ENCODE measurements at places on chromosomes 13 and 19.

GRCh38 chr19:42148266-42148665 is 16.0 kb upstream of the POU2F2 start:
- H3K36me3 ChIP-seq, result no peaks in the 10 kb centered on the region
- no peaks in the 10 kb centered on the region for H3K4me1 ChIP-seq
- no peaks in the 10 kb centered on the region for H3K27me3 ChIP-seq
- no peak for DNase-seq
- no peak overlapping the region for H3K4me3 ChIP-seq
- no peak overlapping the region for H3K27ac ChIP-seq

GRCh38 chr13:29405401-29405800 is 190.1 kb downstream of the SLC7A1 start:
- no peak overlapping the region for H3K27ac ChIP-seq
- H3K4me3 ChIP-seq, result no peak overlapping the region
- DNase-seq, result no peak

- H3K27ac ChIP-seq, result no peak overlapping the region
- H3K4me3 ChIP-seq, result no peak overlapping the region
- H3K36me3 ChIP-seq, result no peaks in the 10 kb centered on the region
- no peaks in the 10 kb centered on the region for H3K27me3 ChIP-seq
- DNase-seq, result no peak
Observed at GRCh38 chr13:74730556-74731331, 596.5 kb upstream of the KLF12 start.

DNA sequence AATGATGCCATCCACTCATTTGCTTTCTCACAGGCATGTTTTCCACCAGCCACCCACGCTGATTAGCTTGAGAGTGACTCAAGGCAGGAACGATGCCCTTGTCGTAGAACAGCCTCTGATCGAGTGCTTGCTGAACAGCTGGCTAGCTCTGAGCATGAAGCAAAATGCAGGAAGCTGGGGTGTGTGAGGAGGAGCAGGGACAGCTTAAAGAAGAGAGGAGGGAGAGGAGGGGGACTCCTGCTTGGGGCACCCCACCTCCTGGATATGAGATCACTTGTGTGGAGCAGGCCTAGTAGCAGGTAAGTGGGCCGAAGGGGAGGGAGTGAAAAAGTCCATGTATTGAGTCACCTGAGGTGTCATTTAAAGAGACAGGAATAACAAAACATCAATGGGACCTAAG is 48.8 kb downstream of the IRS2 start:
- no peak for DNase-seq
- no peaks in the 10 kb centered on the region for H3K27me3 ChIP-seq
- no peak overlapping the region for H3K4me3 ChIP-seq

- no peaks in the 10 kb centered on the region for H3K36me3 ChIP-seq
- DNase-seq, result no peak
- H3K27me3 ChIP-seq, result no peaks in the 10 kb centered on the region
- no peak overlapping the region for H3K4me3 ChIP-seq
- peaks cover 2% of the 10 kb centered on the region for H3K4me1 ChIP-seq
Observed at GRCh38 chr19:10604460-10604980, 17.4 kb upstream of the AP1M2 start.

DNA sequence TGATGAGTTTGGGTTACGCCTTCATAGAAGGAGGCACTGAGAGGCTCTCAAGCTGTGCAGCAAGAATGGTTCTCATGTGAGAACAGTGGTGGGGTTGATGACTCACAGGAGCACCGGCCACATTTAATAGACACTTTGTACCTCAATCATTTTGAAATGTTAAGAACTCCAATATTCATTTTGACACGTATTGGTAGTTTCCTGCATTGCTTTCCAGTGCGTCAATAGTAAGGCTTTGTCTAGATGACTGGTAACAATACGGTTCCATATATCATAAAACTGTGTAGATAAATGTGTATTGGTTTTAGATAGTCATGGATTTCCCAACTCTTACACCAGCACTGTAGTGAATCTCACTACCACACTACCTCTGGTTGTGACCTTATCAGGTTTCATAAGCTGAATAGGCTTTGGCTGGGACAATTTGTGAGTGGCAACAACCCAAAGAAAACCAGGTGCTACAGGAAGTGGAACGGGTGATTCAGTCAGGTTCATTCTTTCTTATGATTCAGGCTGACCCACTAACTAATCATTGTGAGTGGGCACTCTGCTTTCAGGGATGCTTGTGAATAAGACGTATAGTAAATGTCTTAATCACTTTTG is 362.6 kb downstream of the KLF5 start:
- no peak for DNase-seq
- H3K4me3 ChIP-seq, result no peak overlapping the region
- no peaks in the 10 kb centered on the region for H3K4me1 ChIP-seq
- no peaks in the 10 kb centered on the region for H3K27me3 ChIP-seq

GRCh38 chr13:111423168-111423785 is 102.8 kb downstream of the TEX29 start:
- no peak overlapping the region for H3K27ac ChIP-seq
- no peaks in the 10 kb centered on the region for H3K36me3 ChIP-seq
- no peak overlapping the region for H3K4me3 ChIP-seq
- DNase-seq, result no peak
- no peaks in the 10 kb centered on the region for H3K27me3 ChIP-seq

DNA sequence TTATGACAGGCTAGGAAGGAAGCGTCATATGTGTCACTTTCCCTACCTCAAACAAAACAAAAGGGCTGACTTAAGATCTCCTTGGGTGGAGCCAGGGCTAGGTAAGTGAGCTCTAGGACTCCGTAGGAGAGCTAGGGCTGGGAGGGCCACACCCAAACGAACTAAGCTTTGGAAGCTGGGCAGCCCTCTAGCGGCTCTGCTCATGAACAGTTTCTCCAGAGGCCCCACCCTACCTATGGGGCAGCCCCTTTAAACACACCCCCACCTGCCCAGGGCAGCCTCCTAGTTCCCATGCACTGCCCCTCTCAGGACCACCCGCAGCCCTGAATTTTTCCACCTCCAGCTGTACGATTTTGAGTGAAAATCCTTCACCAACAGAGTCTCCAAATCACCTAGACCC is 3.5 kb downstream of the PEG3 start:
- DNase-seq, result peak; percentile 49
- peak overlapping the region; percentile 56 for H3K4me3 ChIP-seq
- H3K27ac ChIP-seq, result peak overlapping the region; percentile 22
- H3K27me3 ChIP-seq, result no peaks in the 10 kb centered on the region
- H3K36me3 ChIP-seq, result no peaks in the 10 kb centered on the region

- no peaks in the 10 kb centered on the region for H3K4me1 ChIP-seq
- H3K4me3 ChIP-seq, result no peak overlapping the region
- H3K27ac ChIP-seq, result no peak overlapping the region
- no peaks in the 10 kb centered on the region for H3K36me3 ChIP-seq
- H3K27me3 ChIP-seq, result no peaks in the 10 kb centered on the region
- DNase-seq, result no peak
Observed at GRCh38 chr13:70016116-70016515, 91.5 kb upstream of the ATXN8OS start.

DNA sequence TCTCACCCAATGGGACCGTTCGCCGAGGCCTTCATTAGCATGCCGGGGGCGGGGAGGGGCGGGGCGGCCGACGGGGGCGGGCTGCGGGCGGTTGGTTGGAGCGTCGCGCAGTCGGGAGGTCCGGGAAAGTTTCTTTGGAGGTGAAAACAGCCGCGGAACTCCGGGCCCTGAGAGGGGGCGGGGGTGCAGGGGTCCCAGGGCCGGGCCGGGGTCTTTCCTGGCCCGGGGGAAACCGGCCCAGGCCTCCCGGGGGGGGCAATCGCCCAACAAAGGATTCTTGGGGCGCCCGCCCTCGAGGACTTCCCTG is at the start of gene HMG20B:
HMG20B (plus strand) TSS at position 90 of the 307 bp plus-strand sequence. CDS start 366 bp downstream, outside the sequence.
- H3K27ac ChIP-seq, result no peak within 1 kb of the TSS
- peak within 1 kb of the TSS; percentile 92 for H3K4me3 ChIP-seq
- peaks cover 12% of the 10 kb centered on the region for H3K4me1 ChIP-seq
- no peaks in the 10 kb centered on the region for H3K27me3 ChIP-seq
- H3K36me3 ChIP-seq, result no peaks in the 10 kb centered on the region
- DNase-seq, result no peak

- no peaks in the 10 kb centered on the region for H3K36me3 ChIP-seq
- H3K27me3 ChIP-seq, result no peaks in the 10 kb centered on the region
- H3K27ac ChIP-seq, result peak overlapping the region; percentile 34
- peaks cover 16% of the 10 kb centered on the region for H3K4me1 ChIP-seq
- H3K4me3 ChIP-seq, result no peak overlapping the region
Observed at GRCh38 chr13:110413016-110413675, 106.1 kb downstream of the COL4A2 start.

GRCh38 chr19:11767633-11768133 is 883 bp downstream of the ZNF441 start:
- peaks cover 8% of the 10 kb centered on the region for H3K4me1 ChIP-seq
- peak overlapping the region; percentile 84 for H3K27ac ChIP-seq
- H3K36me3 ChIP-seq, result no peaks in the 10 kb centered on the region

GRCh38 chr13:32117701-32118100 is 86.1 kb downstream of the FRY start:
- no peaks in the 10 kb centered on the region for H3K4me1 ChIP-seq
- no peaks in the 10 kb centered on the region for H3K36me3 ChIP-seq
- DNase-seq, result no peak
- no peak overlapping the region for H3K4me3 ChIP-seq
- H3K27ac ChIP-seq, result no peak overlapping the region

- H3K4me1 ChIP-seq, result no peaks in the 10 kb centered on the region
- no peak overlapping the region for H3K4me3 ChIP-seq
- no peak overlapping the region for H3K27ac ChIP-seq
- no peaks in the 10 kb centered on the region for H3K27me3 ChIP-seq
Observed at GRCh38 chr13:57527114-57527735, 104.3 kb upstream of the PCDH17 start.

- no peak overlapping the region for H3K4me3 ChIP-seq
- no peak overlapping the region for H3K27ac ChIP-seq
- DNase-seq, result no peak
Observed at GRCh38 chr13:32272021-32272683, 43.0 kb downstream of the ZAR1L start.

GRCh38 chr13:39503048-39503447 is 99.9 kb downstream of the LHFPL6 start:
- no peak overlapping the region for H3K4me3 ChIP-seq
- H3K36me3 ChIP-seq, result no peaks in the 10 kb centered on the region
- H3K27me3 ChIP-seq, result no peaks in the 10 kb centered on the region
- H3K4me1 ChIP-seq, result peaks cover 11% of the 10 kb centered on the region

DNA sequence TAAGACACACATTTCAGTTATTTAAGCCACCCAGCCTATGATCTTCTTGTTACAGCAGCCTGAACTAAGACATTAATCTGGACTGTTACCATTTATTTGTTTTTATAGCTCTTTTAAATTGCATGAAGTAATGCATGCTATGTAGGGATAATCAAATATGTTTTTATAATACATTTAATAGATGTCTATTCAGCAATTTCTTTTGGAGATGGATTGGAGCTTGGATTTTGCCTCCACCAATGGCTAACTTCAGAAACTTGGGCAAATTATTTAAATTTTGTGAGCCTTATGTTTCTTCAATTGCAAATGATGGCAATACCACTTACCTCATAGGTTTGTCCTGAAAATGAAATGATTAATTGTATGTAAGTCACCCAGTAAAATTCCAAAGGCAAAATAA is 288.7 kb downstream of the GPC6 start:
- no peak overlapping the region for H3K4me3 ChIP-seq
- DNase-seq, result no peak
- H3K27ac ChIP-seq, result no peak overlapping the region

DNA sequence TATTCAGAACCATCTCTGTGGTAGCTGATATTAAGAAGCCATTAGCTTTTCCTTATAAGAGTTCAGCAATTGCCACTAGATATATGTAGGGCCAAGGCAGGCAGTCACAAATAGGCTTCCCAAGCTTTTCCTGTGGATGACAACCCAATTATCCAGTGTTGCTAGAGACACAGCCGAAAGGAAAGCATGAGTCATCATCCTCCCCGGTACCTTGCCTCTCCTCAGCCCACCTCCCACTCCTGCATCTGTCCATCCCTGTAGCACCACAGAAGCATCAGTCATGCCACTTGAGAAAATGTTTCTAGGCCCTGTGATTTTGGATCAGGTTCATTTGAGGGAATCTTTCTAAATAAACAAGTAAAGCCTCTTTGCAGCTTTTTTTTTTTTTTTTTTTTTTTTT is 204.3 kb downstream of the DNAJC15 start:
- no peak for DNase-seq
- no peaks in the 10 kb centered on the region for H3K4me1 ChIP-seq
- H3K4me3 ChIP-seq, result no peak overlapping the region
- no peaks in the 10 kb centered on the region for H3K27me3 ChIP-seq
- H3K27ac ChIP-seq, result no peak overlapping the region

- H3K4me1 ChIP-seq, result no peaks in the 10 kb centered on the region
- DNase-seq, result no peak
- H3K27ac ChIP-seq, result no peak overlapping the region
- H3K4me3 ChIP-seq, result no peak overlapping the region
- no peaks in the 10 kb centered on the region for H3K36me3 ChIP-seq
- no peaks in the 10 kb centered on the region for H3K27me3 ChIP-seq
Observed at GRCh38 chr13:50236898-50237318, 221.7 kb downstream of the KCNRG start.

DNA sequence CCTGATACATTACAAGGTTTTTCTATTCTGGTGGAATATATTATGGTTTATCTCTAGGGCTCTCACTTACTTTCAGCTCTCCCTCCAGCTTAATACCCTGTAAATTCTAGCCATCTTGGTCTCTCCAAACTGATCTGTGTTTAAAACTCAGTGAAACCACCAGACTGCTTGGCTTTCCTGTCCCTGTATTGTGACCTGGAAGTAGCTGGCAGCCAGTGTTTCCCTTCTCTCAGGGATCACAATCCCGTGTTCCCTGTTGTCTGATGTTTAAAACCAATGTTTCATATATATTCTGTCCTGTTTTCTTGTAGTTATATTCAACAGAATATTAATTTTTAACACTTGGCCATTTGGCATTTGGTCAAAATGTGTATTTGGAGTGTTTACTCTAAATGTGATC is 8.0 kb downstream of the AKAP11 start:
- no peak for DNase-seq
- H3K27me3 ChIP-seq, result no peaks in the 10 kb centered on the region
- no peaks in the 10 kb centered on the region for H3K36me3 ChIP-seq
- H3K4me3 ChIP-seq, result no peak overlapping the region
- H3K27ac ChIP-seq, result no peak overlapping the region
- H3K4me1 ChIP-seq, result peaks cover 3% of the 10 kb centered on the region

DNA sequence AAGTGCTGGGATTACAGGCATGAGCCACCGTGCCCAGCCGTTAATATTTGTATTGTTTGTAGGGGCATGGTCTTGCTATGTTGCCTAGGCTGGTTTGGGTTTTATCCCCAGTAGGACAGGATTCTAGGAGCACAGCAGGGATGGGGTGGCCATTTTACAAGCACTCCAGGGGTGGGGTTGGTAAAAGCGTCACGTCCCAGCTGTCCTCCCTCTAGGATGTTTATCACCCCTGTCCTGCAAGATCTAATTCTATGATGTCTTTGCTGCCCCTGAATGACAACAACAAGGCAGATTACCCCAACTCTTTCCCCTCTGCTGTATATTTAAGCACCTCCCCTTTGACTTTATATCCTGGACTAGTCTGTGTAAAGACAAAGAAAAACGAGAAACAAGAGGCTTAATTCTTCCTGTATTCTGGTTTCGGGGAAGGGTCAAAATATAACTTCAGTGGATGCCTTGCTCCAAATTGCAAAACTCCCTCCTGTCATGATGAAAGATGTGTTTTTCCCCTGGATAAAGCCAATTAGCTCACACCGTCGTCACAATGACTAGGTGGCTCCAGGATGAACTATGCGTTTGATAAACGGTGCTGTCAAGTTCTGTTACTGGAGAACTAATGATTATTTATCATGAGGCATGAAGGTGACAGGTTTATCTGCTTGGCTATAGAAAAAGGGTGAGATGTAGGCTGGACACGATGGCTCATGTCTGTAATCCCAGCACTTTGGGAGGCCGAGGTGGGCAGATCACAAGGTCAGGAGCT is 27.8 kb upstream of the OR1M1 start:
- H3K4me3 ChIP-seq, result no peak overlapping the region
- no peak overlapping the region for H3K27ac ChIP-seq
- no peaks in the 10 kb centered on the region for H3K36me3 ChIP-seq
- no peaks in the 10 kb centered on the region for H3K4me1 ChIP-seq
- no peak for DNase-seq
- H3K27me3 ChIP-seq, result no peaks in the 10 kb centered on the region
